ENCODE measurements at places on chromosomes 5 and 9.

DNA sequence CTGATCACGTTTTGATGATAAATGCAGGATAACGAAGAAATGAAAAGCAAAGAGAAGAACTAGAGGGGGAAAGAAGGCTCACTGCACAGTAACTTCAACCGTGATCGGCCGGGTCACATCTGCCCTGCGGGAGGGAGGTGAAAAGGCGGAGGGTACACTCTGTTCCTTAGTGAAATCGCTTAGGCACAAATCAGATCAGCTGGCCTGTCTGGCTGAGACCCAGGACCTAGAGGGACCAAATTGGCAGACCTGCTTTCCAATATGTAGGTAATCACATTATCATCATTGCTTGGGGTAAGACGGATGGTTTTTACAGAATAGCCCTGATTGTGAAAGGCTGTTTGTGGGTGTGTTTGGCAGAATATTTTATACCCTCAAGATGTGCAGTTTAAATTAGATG lies 82.2 kb downstream of the SLC28A3 start:
- DNase-seq, result no peak

DNA sequence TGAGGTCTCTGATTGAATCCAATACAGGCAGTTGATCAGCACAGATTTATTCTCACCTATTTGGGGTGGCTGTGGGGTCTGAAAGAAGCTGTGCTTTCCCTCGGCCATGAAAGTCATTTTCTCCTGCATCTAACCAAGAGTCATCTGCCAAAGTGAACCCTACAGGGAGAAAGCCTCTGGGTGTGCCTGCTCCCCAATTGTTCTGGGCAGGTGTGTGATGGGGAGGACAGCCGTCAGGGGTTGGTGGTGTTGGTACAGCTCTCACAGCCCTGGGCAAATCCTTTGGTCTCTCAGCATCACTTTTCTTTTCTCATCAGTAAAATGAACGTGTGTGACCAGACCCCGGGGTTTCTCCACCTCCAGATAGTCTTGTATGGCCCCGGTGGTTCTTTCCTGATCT lies 2.5 kb downstream of the PHF2 start:
- no peak for DNase-seq

DNA sequence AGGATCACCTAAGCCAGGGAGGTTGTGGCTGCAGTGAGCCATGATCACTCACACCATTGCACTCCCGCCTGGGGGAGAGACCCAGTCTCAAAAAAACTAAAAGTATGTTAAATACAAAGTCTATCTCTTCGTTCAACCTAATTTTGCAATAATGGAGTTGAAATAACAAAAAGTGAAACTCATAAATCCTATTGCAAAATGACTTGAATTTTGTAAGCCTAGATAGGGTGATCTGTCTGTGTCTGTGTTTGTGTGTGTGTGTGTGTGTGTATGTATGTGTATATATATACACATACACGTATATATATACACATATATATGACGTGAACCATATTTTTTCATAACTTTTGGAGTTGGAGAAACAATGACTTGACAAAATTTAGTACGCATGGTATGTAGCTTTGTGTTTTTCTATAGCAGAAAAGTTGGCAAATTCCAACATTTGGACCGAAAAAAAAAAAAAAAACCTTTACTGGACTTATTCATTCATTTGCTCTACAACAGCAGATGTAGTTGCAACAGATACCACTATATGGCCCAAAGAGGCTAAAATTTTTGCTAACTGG lies 76.9 kb upstream of the CDH6 start:
- DNase-seq, result no peak

DNA sequence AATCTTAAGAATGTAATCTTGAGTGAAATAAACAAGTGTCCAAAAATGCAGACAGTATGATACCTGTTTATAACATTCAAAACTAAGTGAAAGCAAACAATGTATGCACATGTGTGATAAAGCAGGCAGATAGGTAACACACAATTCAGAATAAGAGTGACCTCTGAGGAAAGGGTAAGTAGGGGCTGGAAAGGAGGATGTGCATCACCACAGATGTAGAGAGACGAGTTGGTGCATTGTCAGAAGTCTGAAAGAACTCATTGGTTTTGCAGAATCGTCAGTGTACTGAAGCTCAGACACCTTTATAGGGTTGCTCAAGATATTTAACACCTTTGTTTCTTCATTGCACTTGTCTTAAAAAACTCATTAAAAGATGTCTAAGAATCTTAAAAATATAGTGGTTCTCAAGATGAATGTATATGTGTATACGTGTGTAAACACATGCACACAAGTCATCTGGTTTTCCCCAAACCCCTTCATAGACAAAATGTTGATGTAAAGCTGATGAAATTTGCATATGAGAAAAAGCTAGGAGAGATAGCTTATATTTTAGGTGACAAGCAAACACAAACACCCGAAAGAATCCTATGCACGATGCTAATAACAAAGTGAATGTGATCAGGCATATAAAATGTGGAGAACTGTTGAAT lies 197.6 kb upstream of the MEF2C start:
- DNase-seq, result no peak

- no peak for DNase-seq
Observed at GRCh38 chr9:38696999-38697398, 22.9 kb downstream of the FAM240B start.

DNA sequence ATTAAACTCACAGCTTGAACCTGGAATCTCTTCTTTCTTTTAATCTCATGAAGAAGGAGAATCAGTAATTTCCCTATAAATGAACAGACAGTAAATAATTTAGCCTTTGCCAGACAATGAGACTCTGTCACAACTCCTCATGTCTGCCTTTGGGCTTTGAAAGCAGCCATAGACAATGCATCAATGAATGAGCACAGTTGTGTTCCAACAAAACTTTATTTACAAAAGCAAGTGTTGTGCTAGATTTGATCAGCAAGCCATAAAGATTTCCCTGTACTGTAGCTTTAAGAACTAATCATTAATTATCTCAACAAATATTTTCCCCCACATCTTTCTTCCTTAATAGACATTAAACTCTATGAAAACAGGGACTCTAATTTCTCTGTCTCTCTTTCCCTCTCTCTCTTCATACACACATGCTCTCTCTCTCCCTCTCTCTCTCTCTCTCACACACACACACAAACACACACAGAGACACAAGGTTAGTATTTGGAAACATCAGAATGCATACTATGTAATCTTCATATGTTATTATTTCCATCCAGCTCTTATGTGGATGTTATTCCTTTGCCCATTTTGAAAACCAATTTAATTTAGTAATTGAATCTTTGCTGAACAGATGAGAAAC lies 1209.8 kb upstream of the CDH6 start:
- no peak for DNase-seq

DNA sequence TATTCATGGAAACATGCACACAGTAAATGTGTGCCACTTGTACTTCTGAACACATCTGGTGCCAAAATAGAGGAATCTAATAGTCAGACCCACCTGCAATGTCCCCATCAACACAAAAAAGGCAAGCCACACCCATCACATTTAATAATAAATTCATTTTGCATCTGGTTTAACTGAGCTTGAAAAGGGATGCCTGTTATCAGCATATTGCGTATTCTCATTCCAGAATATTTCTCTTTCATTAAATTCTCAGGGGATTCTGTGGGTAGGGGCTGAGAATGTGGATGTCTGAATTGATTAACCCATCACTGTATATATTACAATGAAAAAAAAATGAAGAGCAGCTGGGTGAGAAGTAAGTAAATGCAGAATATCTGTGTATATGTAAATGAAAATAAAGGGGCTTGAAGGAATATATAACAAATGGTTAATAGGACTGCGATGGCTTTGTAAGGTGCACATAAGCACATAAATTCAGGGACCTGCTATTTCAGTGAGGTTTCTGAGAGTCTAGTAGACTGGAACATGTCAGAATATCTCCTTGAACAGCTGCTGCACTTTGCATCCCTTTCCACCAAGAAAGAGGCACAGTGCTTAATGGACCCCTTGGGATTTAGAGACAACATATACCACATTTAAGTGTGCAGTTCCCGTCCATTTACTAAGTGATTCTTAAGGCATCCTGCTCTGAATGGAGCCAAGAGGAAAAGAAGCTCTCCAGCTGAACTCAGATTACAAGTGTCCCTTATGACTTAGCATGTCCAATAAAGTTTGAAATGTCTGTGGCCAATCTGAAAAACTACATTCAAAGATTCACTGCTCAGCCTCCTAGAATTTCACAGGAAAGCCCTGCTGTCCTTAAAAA lies 104.1 kb upstream of the NIPBL start:
- DNase-seq, result no peak

GRCh38 chr9:131148276-131148675 lies 22.9 kb downstream of the NUP214 start:
- no peak for DNase-seq

GRCh38 chr9:99138424-99139284 lies 33.7 kb downstream of the TGFBR1 start:
- no peak for DNase-seq

- no peak for DNase-seq
Observed at GRCh38 chr5:140253985-140254384, 48.9 kb downstream of the PFDN1 start.

DNA sequence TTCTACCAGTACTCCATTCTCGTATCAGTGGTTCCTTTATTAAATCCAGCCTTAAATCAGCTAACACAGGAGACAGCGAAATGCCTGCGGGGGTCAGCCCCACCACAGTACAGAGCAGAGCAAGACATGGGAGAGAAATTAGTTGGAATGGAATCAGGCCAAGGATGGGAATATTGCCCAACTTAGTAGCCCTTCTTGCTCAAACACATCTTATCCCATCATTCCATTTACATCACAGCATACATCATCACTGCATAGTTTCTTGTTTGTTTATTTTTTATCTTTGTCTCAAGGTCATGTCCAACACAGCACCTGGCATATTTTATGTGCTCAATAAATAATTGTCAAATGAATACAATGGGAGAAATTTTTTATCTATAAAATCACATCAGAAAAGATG lies 34.3 kb upstream of the DAB2 start:
- no peak for DNase-seq

GRCh38 chr5:92641031-92641962 lies 939.7 kb downstream of the NR2F1-AS1 start:
- DNase-seq, result no peak

DNA sequence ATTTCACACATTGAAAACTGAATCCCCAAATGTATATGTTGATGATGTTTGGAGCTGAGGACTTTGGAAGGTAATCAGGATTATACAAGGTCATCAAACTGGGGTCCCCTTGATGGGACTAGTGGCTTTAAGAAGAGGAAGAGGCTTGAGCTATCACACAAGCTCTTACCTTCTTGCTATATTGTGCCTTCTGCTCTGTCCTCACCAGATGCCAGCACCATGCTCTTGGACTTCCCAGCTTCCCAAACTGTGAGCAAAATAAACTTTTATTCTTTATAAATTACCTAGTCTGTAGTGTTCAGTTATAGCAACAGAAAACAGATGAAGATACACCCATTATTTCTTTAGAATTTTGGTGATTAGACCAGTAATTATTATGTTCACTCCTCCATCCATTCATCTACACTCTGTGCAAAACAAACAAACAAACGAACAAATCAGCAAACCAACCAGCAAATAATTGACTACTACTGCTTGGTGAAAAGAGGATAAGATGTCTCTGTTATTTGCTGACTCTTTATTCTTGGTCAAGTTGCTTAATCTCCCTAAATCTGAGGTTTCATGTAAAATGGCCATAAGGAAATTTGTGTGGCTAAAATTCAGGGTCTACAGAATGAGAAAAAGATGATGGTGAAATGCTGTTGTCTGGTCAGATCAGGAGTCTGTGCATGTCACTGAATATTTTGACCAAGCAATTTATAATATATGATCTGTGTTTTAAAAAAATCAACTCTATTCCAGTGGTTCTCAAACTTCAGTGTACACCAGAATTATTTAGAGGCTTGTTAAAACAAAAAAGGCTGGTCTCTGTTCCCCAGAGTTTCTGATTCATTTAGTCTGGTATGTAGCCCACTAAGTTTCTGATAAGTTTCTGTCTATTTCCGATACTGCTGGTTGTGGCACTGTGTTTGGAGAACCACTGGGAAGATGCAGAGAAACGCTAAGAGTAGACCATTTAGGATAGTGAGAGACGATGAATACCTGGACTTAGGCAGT lies 854.1 kb downstream of the MAT2B start:
- no peak for DNase-seq

DNA sequence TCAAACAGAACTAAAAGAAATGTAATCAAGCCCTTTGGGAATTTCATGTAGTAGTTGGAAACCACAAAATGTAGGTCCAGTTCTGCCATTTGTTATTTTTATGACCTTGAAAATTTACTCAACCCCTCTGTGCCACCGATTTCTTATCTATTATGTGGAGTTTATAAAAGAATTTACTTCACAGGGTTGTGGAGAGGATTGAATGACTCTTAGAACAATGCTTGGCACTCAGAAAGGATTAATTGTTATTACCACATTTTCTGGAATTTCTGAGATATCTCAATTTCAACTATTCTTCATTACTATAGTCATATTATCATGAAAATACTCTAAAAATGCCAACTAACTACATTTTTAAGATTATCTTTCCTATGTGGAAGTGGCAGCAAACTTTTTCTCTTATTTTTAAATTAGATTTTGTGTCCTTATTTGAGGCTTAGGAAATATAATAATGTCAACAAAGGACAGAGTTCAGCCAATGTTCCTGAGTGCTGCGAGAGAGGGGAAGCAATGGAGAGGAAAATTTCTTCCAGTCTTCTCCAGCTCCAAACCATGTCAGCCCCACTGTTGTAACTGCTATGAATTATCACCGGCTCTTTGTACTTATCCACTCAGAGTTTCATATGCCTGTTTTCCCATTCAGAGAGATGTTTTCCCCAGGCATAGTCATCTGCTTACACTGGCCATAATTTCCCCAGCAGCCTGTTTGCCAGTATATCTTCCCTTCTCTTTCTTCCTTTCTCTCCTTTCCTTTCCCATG lies 525.6 kb downstream of the SPATA31D1 start:
- no peak for DNase-seq

DNA sequence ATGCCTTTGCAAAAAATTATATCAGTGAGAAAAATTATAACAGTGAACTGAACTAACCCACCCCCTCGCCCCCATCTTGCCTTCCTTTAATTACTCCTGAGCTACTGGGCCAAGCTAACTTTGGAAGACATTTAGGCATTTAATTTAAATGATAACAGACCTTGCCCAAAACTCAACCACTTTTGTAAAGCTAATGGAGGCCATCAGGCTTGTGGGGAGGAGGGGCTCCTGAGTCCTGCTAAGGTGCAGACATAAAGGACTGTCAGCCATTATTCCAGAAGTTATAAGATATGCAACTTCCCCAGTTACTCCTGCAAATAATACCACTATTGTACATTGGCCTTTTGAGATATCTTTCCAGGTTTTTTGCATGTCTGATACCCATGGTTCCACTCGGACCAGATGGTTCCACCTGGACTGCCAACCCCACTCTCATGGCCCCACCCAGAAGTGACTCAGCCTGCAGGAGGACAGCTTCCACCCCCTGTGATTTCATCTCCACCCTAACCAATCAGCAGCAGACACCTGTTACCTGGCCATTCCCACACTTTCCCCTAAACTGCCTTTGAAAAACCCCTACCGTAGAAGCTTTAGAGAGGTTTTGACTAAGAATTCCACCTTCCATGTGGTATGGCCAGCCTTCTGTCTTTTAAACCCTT lies 805.4 kb upstream of the CDH6 start:
- no peak for DNase-seq

GRCh38 chr9:70817311-70817710 lies 304.1 kb downstream of the TRPM3 start:
- no peak for DNase-seq

- DNase-seq, result no peak
Observed at GRCh38 chr5:2869471-2869870, 118.0 kb upstream of the IRX2 start.

GRCh38 chr9:134835448-134835847 lies 45.2 kb upstream of the FCN2 start:
- no peak for DNase-seq

All from neural progenitor cell (in vitro differentiated cells).